Pancreas (tissue), 10 donors: ENCODE measurements at places on chromosomes 7 and 10. TPM values are rescaled to one million over a fixed set of nuclear protein-coding genes. Genes with fewer than 3 reads are reported as not detected.

DNA sequence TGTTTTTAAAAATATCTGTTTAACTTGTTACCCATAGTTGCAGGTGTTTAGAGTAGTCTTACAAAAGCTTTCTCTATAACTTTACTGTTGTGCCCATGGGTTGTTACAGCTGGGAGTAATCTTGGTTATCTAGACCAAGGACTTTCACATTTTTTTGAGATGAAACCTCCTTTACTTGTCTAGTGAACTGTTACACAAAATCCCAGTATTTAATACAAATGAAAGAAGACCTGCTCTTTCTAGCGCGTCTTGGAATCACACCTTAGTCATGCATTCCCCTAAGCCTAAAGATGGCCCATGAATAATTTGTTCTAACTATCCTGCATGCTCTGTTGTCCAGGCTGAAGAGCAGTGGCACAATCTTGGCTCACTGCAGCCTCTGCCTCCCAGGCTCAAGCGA lies 38.0 kb downstream of the CSGALNACT2 start:
- H3K4me3 ChIP-seq = no peak overlapping the region
- no peaks in the 10 kb centered on the region for H3K27me3 ChIP-seq
- DNase-seq = no peak
- H3K36me3 ChIP-seq = no peaks in the 10 kb centered on the region

IFIT1B gene
- not detected for polyA plus RNA-seq

DNA sequence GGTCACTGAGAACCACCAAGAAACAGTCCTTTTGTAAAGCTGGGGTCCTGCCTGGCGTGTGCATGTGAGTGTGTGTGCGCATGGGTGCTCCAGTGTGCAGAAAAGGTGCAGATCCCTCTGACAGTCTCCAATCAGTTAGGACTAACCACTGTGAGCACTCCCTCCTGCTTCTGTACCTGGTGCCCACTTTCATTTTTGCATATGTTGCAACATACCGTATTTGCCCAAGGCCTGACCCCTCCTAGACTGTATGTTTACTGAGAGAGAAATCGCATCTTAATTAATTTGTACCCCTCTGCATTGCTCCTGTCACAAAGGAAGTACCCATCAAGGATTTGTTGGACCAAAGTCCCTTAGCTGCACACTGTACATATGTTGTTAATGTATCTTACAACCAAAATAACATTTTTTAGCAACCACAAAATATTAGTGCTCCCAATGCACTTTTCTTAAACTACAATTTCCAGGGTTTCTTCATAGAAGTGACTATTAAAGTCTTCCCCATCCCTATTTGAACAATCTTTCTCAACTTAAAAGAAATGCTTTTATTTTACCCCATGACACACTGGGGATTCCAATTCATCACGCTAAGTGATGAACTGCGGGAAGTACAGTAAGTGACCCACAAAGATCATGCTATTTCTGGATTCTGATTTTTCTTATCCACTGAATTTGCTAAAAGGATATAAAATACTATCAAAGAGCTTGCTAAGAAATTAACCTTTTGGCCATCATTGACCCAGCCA lies 16.6 kb downstream of the PAXIP1 start:
- peaks cover 4% of the 10 kb centered on the region for H3K36me3 ChIP-seq
- DNase-seq = no peak
- no peaks in the 10 kb centered on the region for H3K4me1 ChIP-seq
- H3K27me3 ChIP-seq = no peaks in the 10 kb centered on the region
- no peak overlapping the region for H3K27ac ChIP-seq
- no peak overlapping the region for H3K4me3 ChIP-seq

- no peaks in the 10 kb centered on the region for H3K36me3 ChIP-seq
- no peak overlapping the region for H3K4me3 ChIP-seq
- no peaks in the 10 kb centered on the region for H3K27me3 ChIP-seq
- no peaks in the 10 kb centered on the region for H3K4me1 ChIP-seq
- H3K27ac ChIP-seq = no peak overlapping the region
These were observed 24.7 kb upstream of the ZCCHC24 start for GRCh38 chr10:79470096-79470495.

- H3K36me3 ChIP-seq = no peaks in the 10 kb centered on the region
- H3K27ac ChIP-seq = no peak overlapping the region
- DNase-seq = no peak
- no peaks in the 10 kb centered on the region for H3K27me3 ChIP-seq
- no peak overlapping the region for H3K4me3 ChIP-seq
These were observed 377.4 kb upstream of the PODXL start for GRCh38 chr7:131933751-131934289.

GRCh38 chr7:92527300-92528187 lies 776 bp downstream of the PEX1 start:
- H3K27ac ChIP-seq = peak overlapping the region; percentile 66
- peaks cover 20% of the 10 kb centered on the region for H3K36me3 ChIP-seq
- H3K4me1 ChIP-seq = peaks cover 5% of the 10 kb centered on the region
- peak overlapping the region; percentile 90 for H3K4me3 ChIP-seq

ZNF425 gene
- 1.1 TPM for polyA plus RNA-seq

PKD2L1 gene
- polyA plus RNA-seq = 0.54 TPM

DNA sequence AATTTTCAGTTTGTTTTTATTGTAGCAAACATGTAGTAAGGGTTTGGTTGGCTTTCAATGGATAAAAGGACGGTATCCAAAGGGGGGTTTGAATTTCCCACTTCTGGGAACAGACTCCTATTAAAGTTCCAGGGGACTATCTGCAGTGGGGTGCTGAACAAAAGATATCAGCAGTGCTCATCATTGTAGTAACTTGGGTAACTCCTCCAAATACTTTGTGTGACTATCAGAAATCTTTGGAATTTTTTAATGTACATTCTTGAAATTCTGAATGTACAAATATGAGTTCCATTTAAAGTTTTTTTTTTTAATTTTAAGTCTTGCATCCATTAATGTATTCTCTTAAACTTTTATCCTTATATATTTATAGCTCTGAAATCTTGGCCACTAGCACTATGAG lies 42.1 kb downstream of the CYP51A1 start:
- H3K27me3 ChIP-seq = no peaks in the 10 kb centered on the region
- no peak for DNase-seq
- H3K27ac ChIP-seq = no peak overlapping the region
- H3K4me3 ChIP-seq = no peak overlapping the region
- H3K4me1 ChIP-seq = no peaks in the 10 kb centered on the region

DNA sequence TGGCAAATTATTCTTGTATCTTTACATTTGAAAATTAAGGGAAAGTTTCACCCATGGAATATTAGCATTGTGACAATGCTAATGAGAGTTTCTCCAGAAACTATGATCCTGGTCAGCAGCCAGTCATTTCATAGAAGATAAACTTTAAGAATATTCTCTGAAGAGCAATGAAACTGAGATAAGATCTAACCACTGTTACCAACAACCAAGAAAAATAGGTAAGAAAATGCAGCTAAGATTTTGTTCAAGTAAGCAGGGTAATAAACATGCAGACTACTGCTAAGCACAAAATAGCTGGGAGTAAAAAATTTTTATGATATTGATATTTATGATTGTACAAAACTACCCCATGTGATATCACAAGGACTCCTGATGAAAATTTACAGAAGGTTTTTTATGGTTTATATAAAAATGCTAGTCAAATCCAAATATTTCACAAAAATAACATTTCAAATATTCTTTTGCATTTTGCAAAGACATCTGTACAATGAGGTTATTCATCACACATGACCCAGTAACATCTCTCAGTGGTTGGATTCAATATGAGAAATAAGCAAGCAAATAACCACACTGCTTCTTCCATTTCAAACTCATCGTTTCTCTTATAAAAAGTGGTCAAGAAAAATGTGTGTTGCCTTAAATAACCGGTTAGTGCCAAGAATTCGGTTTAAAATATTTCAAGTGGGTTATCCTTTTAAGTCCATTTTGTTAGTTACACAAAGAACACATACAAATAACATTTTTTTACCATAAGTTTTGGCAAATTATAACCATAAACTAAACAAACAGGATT lies 251.6 kb downstream of the DIP2C start:
- no peak overlapping the region for H3K4me3 ChIP-seq
- no peaks in the 10 kb centered on the region for H3K27me3 ChIP-seq
- H3K27ac ChIP-seq = no peak overlapping the region
- H3K4me1 ChIP-seq = no peaks in the 10 kb centered on the region

- H3K4me1 ChIP-seq = no peaks in the 10 kb centered on the region
- H3K36me3 ChIP-seq = no peaks in the 10 kb centered on the region
- H3K27ac ChIP-seq = no peak overlapping the region
- no peaks in the 10 kb centered on the region for H3K27me3 ChIP-seq
- no peak for DNase-seq
These were observed 1194.4 kb upstream of the SORCS1 start for GRCh38 chr10:108358912-108359311.

DNA sequence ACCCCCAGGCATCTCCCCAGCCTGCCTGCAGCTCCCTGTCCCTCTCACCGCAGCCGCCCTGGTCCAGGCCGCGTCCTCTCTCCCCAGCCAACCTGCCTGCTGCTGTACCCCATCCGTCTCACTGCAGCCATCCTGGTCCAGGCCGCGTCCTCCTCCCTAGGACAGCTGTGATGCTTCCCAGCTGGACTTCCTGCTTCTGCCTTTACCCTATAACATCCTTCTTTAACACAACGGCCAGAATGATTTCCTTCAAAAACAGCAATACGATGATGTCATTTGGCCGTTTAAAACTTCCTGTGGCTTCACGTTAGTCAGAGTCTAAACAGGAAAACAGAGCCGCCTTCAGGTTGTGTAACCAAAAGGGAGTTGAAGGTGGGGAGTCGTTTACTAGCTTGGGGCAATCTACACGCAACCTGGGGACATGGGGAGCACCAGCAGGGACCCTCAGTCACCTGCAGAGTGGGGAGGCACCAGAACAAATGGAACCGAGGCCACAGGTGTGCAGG lies 32.2 kb upstream of the ZFAND2A start:
- no peak overlapping the region for H3K27ac ChIP-seq
- no peaks in the 10 kb centered on the region for H3K36me3 ChIP-seq
- no peaks in the 10 kb centered on the region for H3K4me1 ChIP-seq
- DNase-seq = no peak

DNA sequence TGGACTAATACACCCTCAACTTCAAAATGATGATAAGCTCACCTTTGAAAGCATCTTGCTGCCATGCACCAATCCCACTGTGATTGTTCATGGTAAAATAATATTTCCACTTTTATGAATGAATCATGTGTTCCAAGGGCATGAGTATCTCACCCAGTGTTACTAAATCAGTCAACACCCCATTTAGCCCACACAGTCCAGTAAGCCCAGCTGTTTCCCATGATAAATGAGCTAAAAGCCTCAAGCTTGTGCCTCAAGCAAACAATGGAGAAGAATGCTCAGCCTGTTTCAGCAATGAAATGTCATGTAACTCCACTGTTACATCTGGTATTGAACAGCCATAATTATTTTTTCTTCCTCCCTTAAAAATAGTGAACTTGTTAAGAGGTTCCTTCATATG lies 442.5 kb downstream of the XPNPEP1 start:
- no peak for DNase-seq
- H3K27ac ChIP-seq = no peak overlapping the region
- H3K4me3 ChIP-seq = no peak overlapping the region
- no peaks in the 10 kb centered on the region for H3K27me3 ChIP-seq

OPN4 gene
- not detected for polyA plus RNA-seq

DNA sequence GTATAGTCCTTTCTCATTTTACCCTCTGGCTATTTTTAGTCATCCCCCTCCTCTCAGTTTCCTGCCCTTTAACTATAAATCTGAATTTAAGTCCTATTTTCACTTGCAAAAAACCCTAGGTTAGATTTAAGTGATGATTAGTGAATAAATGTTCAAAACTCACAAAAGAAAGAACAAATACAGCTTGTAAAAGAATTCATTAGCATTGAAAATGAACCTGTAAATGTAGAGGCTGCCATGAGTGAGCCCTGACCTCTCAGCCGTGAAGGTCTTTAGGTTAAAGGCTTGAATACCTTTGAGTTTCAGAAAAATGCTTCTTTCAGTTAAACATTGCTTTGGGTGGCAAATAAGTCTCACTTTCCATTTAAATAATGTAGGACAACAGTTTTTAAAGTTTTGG lies 2.0 kb upstream of the SLC16A12 start:
- H3K4me1 ChIP-seq = no peaks in the 10 kb centered on the region
- H3K4me3 ChIP-seq = no peak overlapping the region
- no peaks in the 10 kb centered on the region for H3K27me3 ChIP-seq

DNA sequence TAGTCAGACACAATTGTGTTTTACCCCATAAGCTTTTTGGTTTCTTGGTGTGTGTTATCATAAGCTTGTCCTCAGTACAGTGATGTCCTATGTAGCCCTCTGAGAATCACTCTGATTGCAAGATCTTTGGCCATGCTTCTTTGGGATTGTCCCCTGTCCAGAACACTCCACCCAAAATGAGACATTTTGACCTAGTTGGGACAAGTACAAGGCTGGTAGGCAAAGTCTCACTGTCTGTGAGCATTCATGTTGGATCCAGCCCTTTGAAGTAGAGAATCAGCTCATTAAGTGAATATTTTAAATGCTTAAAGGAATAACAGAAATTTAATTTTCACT lies 28.9 kb upstream of the PCGF5 start:
- H3K27ac ChIP-seq = no peak overlapping the region
- no peak for DNase-seq
- no peaks in the 10 kb centered on the region for H3K27me3 ChIP-seq
- H3K36me3 ChIP-seq = no peaks in the 10 kb centered on the region
- no peaks in the 10 kb centered on the region for H3K4me1 ChIP-seq
- H3K4me3 ChIP-seq = no peak overlapping the region

DNA sequence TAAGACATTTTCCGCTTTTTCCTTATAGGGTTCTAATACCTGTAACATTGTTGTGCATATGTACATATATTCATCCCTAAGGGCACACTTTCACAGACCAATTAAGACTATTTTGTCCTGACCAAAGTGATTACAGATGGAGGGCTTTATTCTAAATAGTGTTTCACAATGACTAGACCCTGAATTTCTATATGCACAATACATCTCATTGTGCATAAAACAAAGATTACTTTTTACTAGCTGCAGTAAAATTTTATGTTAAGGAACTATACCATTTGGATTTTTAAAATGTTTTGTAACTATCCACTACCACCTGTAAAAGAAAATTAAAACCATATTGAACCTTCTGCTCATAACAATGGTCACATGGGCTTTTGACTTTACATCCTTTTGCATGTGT lies 87.8 kb downstream of the CTTNBP2 start:
- no peaks in the 10 kb centered on the region for H3K36me3 ChIP-seq
- H3K27ac ChIP-seq = no peak overlapping the region
- H3K4me1 ChIP-seq = no peaks in the 10 kb centered on the region
- no peak overlapping the region for H3K4me3 ChIP-seq

DNA sequence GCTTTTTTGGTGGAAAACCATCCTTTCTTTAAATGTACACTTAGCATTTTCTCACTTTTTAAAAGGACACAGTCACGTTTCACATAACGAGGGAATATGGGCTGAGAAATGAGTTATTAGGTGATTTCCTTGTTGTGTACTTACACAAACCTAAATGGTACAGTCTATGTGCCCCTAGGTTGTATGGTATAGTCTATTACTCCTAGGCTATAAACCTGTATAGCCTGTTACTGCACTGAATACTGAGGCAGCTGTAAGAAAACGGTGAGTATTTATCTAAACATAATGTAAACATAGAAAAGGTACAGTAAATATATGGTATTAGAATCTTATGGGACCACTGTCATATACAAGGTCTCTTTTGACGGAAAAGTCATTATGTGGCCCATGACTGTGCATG lies 913.5 kb upstream of the GHITM start:
- H3K4me3 ChIP-seq = no peak overlapping the region
- no peaks in the 10 kb centered on the region for H3K27me3 ChIP-seq
- H3K36me3 ChIP-seq = no peaks in the 10 kb centered on the region
- no peak for DNase-seq
